GM12878 (cell line): ENCODE measurements at places on chromosomes 2 and 18. TPM values are rescaled to one million over a fixed set of nuclear protein-coding genes. Genes with fewer than 3 reads are reported as not detected.

DNA sequence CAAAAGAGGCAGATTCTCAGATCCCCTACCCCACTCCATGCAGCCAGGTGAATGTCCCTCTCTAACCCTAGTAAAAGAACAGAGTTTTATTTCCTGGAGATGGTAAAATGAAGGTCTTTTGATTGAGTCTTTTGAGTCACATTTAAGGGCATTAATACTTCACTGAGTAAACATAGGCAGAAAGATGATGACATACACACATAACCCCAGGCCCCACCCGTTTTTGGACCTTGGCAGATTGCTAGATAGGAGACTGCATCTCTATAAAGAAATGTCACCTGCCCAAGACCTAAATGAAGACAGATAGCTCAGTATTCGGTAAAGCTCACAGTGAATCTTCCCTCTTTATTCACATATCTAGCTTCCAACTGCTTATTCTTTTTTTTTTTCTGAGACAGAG is 28.3 kb upstream of the PEX13 start:
- H3K4me3 ChIP-seq = no peak overlapping the region
- H3K27me3 ChIP-seq = no peaks in the 10 kb centered on the region
- no peak for DNase-seq
- H3K4me1 ChIP-seq = peaks cover 21% of the 10 kb centered on the region
- no peak overlapping the region for H3K27ac ChIP-seq

GRCh38 chr2:223554923-223555322 is 47.2 kb downstream of the SCG2 start:
- DNase-seq = no peak
- H3K27me3 ChIP-seq = no peaks in the 10 kb centered on the region
- no peak overlapping the region for H3K27ac ChIP-seq
- no peaks in the 10 kb centered on the region for H3K36me3 ChIP-seq

The DSG1 gene
- 2.8 and 3.9 TPM in 2 replicates for total RNA-seq

The FMNL2 gene
- total RNA-seq = 0.53 and 0.64 TPM in 2 replicates
